ENCODE measurements at places on chromosomes 4 and X. TPM values are rescaled to one million over a fixed set of nuclear protein-coding genes. Genes with fewer than 3 reads are reported as not detected.

ARL9 gene
- 0.35 TPM for total RNA-seq

SMPX gene
- total RNA-seq, result not detected

AGA gene
- 38.3 TPM for total RNA-seq

TMPRSS11A gene
- total RNA-seq, result not detected

SMARCA1 gene
- total RNA-seq, result 0.36 TPM

GRCh38 chr4:20462426-20463175 is 210.9 kb downstream of the SLIT2 start:
- H3K4me3 ChIP-seq, result no peak overlapping the region
- no peaks in the 10 kb centered on the region for H3K36me3 ChIP-seq
- H3K27me3 ChIP-seq, result no peaks in the 10 kb centered on the region
- no peak for DNase-seq
- H3K27ac ChIP-seq, result no peak overlapping the region
- H3K4me1 ChIP-seq, result no peaks in the 10 kb centered on the region

DNA sequence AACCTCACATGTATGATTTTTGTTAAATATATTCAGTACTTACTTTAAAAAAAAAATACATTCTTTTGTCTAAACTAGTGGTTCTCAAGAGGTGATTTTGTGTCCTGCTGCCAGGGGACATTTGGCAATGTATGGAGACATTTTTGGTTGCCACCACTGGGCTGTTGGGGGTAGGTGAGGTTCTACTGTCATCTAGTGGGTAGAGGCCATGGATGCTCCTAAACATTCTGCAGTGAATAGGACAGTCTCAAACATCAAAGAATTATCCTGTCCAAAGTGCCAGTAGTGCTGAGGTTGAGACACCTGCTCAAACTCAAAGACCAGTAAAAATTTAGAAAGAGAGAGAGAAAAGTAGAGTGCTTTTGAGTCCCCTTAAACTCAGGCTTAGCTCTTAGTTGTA is 32.9 kb upstream of the PGM2 start:
- no peak overlapping the region for H3K27ac ChIP-seq
- no peak overlapping the region for H3K4me3 ChIP-seq
- peaks cover 7% of the 10 kb centered on the region for H3K36me3 ChIP-seq

GRCh38 chr4:61531188-61531587 is 331.1 kb downstream of the ADGRL3 start:
- DNase-seq, result no peak
- no peak overlapping the region for H3K27ac ChIP-seq
- no peaks in the 10 kb centered on the region for H3K36me3 ChIP-seq

GRCh38 chrX:104428231-104428630 is 137.8 kb upstream of the IL1RAPL2 start:
- no peak for DNase-seq
- no peaks in the 10 kb centered on the region for H3K36me3 ChIP-seq
- peaks cover 47% of the 10 kb centered on the region for H3K27me3 ChIP-seq
- no peak overlapping the region for H3K27ac ChIP-seq
- no peak overlapping the region for H3K4me3 ChIP-seq

DNA sequence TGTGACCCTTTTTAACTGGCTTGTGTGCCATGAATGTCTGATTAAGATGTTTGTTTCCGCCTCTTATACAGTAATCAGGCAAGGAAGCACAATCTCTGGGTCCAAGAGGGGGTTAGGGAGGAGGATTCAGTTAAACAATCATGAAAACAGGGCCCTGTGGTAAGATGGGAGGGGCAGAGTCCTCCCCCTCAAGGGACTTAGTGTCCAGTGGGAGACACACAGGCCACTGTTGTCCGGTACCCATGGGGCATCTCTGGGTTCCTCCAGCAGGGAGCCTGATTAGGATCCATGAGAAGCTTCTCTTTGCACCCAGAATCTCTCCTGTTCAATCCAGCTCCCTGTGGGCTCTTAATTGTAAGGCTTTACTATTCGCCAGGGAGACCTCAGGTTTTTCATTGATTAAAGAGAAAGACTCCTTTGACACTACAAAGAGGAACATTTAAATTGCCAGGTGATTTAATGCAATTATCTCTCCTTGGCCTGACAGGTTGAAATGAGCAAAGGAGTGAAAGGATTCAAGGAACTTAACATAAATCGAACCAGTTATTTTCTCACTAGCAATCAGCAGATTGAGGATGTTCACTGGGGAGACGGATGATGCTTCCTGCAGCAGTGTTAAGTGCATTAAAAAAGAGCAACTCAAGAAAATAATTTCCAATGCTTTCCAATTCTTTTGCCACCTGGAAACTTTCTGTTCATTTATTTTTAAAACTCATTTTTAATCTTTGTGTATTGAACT is 225.4 kb downstream of the PTTG2 start:
- H3K36me3 ChIP-seq, result no peaks in the 10 kb centered on the region
- H3K4me3 ChIP-seq, result no peak overlapping the region
- H3K27me3 ChIP-seq, result peaks cover 8% of the 10 kb centered on the region
- no peak overlapping the region for H3K27ac ChIP-seq
- no peak for DNase-seq

GRCh38 chrX:153861733-153862310 is 24.2 kb downstream of the L1CAM start:
- H3K27me3 ChIP-seq, result peaks cover 30% of the 10 kb centered on the region
- no peak overlapping the region for H3K4me3 ChIP-seq
- no peak for DNase-seq
- no peak overlapping the region for H3K27ac ChIP-seq

- H3K4me1 ChIP-seq, result no peaks in the 10 kb centered on the region
- DNase-seq, result no peak
- H3K27ac ChIP-seq, result no peak overlapping the region
- no peak overlapping the region for H3K4me3 ChIP-seq
- peaks cover 3% of the 10 kb centered on the region for H3K36me3 ChIP-seq
Observed at GRCh38 chr4:158857951-158858350, 89.1 kb downstream of the FNIP2 start.

DNA sequence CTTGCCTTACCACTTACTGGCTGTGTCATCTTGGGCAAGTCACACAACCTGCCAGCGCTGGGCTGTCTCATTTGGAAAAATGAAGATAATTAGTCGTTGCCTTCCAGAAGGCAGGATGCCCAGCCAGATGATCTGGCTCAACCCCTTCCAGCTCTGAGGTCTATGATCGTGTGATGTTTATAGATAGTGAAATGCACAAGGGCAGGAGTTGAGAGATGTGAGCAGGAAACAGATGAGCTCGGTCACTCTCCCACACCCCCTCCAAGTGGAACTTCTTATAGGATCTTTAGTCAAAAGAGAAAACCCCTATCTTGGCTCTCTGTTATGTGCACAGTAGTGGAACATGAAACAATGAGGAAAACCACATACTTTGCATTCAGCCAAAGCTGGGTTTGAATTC is 336.8 kb upstream of the PPARGC1A start:
- H3K36me3 ChIP-seq, result no peaks in the 10 kb centered on the region
- no peaks in the 10 kb centered on the region for H3K27me3 ChIP-seq
- DNase-seq, result no peak
- no peak overlapping the region for H3K4me3 ChIP-seq

GRCh38 chr4:106584337-106584989 is 215.9 kb upstream of the GIMD1 start:
- H3K27me3 ChIP-seq, result no peaks in the 10 kb centered on the region
- no peak for DNase-seq
- no peak overlapping the region for H3K27ac ChIP-seq
- H3K4me1 ChIP-seq, result no peaks in the 10 kb centered on the region
- H3K4me3 ChIP-seq, result no peak overlapping the region
- no peaks in the 10 kb centered on the region for H3K36me3 ChIP-seq

DNA sequence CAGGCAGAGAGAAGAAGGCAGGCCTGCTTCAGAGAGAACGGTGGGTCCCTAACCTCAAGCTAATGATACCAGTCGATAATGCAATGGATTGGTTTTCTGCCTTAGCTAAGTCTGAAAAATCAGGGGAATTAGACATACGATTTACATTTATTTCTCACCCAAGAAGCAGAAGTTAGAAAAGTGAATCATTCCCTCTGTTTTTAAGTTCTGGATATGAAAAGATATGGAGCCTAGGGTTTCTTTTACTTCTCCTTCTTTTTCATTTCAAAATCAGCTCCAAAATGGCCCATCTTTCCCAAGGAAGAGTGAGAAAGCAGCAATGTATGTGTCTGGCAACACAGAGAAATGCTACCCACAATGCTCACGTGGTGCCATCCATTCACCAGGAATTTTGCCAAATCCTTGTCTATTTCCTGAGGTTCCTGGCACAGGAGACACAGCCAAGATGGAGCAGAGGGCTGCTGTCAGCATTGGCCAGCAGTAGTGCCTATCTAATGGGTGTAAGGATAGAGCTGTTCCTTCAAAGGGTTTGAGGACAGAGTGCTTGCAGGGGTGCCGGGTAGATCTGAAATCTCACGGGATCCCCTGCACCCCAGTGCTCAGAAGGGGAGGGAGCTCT is 231.5 kb downstream of the MAML3 start:
- H3K36me3 ChIP-seq, result no peaks in the 10 kb centered on the region
- H3K4me3 ChIP-seq, result no peak overlapping the region
- no peak for DNase-seq
- H3K27ac ChIP-seq, result no peak overlapping the region
- H3K4me1 ChIP-seq, result no peaks in the 10 kb centered on the region
- H3K27me3 ChIP-seq, result no peaks in the 10 kb centered on the region
